ENCODE measurements at places on chromosomes 7 and 10.

DNA sequence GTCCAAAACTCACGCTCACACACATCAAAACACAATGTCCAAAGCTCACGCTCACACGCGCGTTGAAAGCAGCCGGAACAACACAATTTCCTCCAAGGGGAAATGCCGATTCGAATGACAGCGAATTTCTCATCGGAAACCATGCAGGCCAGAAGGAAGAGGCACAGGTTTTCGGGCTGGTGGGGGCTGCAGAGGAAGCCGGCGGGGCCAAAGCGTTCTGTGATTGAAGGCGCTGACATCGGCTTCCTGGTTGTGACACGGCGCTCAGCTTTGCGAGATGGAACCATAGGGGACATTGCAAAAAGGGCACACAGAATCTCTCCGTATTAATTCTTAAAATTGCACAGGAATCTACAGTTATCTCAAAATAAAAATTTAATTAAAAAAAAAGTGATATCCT, 61.3 kb downstream of the FOXL3 start:
- no peak for DNase-seq

DNA sequence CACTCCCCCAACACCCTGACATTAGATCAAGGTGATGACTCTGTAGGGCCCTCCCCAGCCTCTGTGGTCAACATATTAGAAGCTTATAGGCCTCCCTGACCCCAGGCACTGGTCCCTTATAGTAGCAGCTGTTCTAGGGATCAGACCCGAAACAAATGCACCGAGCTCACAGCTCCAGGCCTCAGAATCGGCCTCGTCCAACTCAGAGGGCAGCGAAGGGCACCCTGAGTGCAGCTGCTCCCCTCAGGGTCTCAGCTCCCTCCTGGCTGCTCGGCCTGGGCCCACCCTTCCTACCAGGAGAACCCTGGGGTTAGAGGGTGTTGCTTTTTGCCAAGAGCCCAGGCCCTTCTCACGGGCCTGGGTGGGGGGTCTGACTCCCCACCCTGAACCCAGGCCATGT, 5.0 kb downstream of the ECHS1 start:
- DNase-seq, result no peak

- no peak for DNase-seq
These were observed 41.9 kb downstream of the CYCS start for GRCh38 chr7:25083201-25083600.

DNA sequence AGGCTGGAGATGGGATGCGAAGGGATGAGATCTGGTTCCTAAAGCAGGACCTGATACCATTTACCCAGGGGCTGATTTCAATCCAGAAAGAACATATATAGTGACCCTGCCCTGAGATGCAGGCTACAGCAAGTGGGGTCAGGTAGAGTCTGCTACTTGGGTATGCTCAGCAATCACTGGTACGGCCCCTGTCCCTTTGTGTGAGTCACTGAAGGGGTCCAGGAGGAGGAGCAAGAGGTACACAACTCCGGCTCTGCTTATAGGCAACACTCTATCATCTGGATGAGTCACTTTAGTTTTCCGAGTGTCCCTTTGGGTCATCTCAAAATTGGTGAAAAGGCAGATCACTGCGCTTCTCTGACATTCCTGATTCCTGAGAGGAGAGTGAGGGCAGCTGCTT, 79.6 kb upstream of the SORCS1 start:
- DNase-seq, result no peak

DNA sequence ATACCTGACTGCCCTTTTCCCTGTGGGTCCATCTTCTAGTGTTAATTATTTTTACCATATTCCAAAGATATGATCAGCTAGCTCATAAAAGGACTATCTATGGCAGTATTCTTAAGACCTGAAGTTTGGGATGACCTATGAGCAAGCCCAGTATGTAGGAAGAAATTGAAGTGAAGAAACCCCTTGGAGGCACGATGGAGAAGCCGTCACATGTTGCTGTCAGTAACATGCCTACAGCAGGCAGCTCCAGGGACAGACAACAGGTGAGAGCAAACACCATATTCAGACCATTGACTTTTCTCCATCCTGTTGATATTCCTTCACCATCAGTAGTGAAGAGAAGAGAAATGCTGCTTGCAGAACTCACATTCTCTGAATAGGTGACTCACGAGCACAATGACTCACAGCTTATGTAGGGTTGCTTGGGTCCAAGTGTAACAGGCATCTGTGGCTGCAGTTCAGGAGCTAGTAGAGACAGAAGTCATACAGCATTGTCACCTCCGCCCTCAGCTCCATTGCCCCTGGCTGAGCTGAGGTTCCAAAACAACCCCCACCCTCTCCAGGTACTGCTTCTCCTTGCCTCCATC, 8.4 kb upstream of the LYZL2 start:
- DNase-seq, result no peak

GRCh38 chr7:54812756-54813322, 53.8 kb upstream of the SEC61G start:
- no peak for DNase-seq

DNA sequence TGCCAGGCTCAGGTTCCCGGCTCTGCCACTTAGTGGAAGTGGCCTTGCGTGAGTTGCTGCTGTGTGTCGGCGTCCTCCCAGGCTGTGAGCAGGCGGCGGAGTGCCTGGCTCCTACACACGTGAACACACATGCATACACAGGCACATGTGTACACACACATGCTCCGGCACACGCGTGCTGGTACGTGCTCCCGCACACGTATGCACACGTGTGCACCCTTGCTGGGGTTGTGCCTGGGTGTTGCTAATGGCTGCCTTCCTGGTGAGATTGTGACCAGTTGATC, 107.6 kb downstream of the INPP5A start:
- DNase-seq, result no peak

DNA sequence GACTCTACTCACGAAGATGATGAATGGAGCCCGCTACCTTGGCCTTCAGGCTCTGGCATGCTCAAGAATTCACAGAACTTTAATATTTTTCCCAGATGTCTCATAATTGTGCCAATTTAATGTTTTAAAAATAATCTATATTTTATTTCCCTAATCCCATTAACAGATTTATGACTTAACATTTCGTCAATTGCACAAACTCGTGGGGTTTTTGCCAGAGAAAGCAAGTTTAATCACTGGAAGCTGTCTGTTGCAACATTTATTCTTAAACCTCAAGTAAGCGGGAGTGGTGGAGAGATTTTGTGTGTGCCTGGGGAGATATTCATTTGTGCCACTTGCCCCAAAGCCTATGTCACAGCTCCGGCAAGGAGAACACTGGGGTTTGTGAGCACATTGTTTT, 117.9 kb downstream of the TEX36 start:
- no peak for DNase-seq

- DNase-seq, result no peak
These were observed 23.1 kb upstream of the SDHAF3 start for GRCh38 chr7:97094284-97094930.

GRCh38 chr7:68700414-68700813, 897.9 kb upstream of the AUTS2 start:
- DNase-seq, result no peak

DNA sequence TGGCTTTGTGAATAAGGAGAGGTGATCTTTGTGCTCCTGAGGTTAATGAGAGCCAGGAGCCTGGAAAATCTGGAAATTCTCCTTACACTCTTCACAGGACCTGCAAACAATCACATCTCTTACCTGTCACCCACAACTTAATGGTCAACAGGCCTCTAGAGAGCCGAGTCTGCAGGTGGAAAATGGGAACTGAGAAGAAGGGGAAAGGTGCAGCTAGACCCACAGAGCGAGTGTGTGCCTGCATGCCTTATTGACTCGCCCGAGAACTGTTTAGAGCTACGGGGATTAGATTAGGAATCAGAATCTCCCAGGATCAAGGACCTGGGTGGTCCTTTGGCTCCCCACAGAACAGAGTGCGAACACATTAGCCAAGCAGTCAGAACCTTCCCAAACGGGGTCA, 329.6 kb downstream of the PTEN start:
- no peak for DNase-seq

GRCh38 chr10:110432084-110432483, 65.6 kb upstream of the DUSP5 start:
- DNase-seq, result no peak

- no peak for DNase-seq
These were observed 570.2 kb downstream of the ARL4A start for GRCh38 chr7:13257661-13258060.

DNA sequence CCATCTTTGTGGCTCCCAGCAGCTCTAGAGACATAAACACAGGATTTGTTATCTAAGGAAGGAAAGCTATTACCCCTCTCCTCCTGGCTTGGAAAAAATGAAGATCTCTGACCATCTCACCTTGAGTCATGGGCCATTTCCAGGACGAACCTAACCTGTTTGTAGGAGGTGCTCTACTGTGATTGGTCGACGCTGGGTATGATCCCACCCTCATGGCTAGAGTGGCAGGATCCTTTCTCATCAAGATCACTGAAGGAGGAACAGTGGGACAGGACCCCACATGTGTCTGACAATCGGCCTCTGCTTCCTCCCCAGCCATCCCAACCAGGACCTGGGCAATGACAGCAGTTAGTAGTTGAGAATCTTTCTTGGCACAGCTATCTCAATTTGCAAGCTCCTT, 144.1 kb downstream of the EMX2 start:
- DNase-seq, result no peak

- DNase-seq, result no peak
These were observed 191.7 kb downstream of the TFEC start for GRCh38 chr7:115838829-115839228.

DNA sequence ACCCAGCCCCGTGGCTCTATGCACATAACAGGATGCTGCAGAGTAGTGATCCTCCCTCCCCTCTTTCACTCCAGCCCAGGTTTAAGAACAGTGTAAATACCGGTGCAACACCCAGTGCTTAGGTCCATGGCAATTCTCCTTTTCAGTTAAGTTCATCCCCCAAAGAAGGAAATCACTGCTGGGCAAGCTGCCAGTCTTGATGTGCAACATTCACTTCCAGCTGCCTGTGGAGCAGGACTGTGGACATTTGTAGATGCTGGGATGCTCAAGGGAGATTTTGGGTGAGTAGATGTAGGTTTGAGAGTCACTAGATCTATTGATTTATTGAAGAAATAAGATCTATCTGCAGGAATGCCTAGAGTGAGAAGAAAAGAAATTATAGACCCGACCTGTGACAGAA, 294.3 kb upstream of the KIAA1217 start:
- DNase-seq, result no peak

GRCh38 chr7:86320341-86320740, 323.4 kb upstream of the GRM3 start:
- no peak for DNase-seq

- DNase-seq, result no peak
These were observed 1034.5 kb upstream of the PHF14 start for GRCh38 chr7:9939176-9939575.

- DNase-seq, result no peak
These were observed 211.1 kb upstream of the GALNT17 start for GRCh38 chr7:70920876-70921275.

DNA sequence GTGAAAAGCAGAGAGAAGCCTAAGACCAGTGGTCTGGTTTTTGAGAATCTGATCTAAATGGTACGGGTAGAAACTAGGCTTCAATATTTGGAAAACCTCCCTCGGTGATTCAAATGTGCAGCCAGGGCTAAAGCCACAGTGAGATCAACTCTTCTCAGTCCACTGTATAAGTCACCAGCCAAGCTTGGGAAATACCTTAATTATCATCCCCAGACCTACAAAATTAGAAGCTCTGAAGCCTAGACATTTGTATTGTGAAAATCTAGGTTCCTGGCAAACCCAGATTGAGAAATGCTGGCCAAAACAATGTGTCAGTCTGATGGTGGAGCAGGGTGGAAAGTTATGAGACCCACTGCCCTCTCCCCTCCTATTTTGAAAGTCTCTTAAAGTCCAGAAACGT, 131.7 kb downstream of the DGKI start:
- no peak for DNase-seq

DNA sequence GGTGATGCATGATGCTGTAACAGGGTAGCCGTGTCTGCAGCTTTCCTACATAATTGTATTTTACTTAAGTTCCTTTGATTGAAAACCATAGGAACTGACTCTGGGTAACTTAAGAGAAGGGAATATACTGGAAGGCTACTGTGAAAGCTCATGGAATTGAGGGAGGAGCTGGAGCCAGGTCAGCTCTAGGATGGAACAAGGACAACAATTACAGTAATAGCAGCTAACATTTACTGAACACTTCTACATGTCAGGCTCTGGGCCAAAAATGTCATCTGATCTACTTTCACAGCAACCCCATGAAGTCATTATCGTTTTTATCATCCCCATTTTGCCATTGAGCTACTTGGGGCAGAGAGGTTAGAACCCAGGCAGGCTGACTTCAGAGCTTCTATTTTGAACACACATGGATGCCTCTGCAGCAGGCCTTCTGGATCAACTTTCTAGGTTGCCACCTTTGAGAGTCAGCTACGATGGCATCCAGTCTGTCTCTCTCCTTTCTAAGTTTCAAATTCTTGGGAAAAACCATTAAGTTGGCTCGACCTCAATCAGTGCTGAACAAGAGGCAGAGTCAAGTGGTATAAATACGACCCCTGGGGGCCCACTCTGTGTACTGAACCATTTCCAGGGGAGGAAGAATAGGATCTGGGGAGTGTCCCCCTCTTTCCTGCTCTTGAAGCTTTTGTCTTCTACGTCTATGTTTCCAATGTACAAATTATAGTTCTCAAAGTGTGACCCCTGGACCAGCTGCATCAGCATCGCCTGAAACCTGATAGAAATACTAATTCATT, 272.3 kb upstream of the PLPP4 start:
- DNase-seq, result no peak

GRCh38 chr10:115801992-115802391, 471.0 kb downstream of the GFRA1 start:
- no peak for DNase-seq

- DNase-seq, result no peak
These were observed 95.3 kb upstream of the AOAH start for GRCh38 chr7:36819639-36820038.

- DNase-seq, result no peak
These were observed 439 bp upstream of the EMX2 start for GRCh38 chr10:117541909-117542705.

DNA sequence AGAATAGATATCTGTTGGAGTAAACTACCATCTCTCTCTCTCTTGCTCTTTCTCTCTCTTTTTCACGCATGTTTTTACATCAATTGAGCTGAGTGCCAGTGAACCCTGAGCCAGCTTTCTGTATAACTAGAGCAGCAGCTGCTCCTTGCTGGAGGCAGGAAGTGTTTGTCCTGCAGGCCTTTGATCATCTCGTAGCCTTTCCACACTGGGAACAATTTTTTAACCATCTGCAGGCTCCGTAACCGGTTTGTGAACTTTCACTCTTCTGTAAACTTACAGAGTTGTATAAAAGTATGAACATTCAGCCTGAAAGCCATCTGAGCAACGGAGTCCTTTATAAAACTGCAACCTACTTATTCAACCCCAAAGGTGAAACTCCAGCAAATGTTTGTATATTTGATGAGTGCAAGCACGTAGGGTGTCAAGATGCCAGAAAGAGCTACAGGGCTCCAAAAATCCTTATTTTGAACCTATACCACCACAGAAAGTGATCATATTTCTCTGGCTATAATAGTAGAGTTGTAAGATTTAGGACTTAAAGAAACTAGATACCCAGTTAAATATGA, 162.8 kb upstream of the NFE2L3 start:
- DNase-seq, result peak; percentile 42

GRCh38 chr7:26891400-26892350, 27.3 kb upstream of the SKAP2 start:
- no peak for DNase-seq
